ENCODE measurements at places on chromosomes 6 and 20.

DNA sequence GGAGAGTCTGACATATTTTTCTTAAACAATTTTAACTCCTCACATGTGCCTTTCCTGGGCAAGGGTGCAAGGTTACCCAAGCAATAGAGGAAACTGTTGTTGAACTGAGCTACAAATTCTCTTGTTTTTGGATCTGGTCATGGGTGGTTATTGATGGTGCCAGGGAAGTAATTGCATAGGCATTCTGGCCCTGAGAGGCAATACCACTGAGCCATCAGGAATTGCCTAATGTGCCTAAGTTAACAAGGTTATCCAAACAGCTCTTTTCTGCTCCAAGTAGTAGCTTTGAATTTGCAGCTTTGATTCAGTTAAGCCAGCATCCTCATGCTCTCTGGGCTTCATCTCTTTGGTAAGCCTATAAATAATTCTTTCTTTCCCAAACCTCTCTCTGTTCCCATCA lies 266.0 kb upstream of the BTBD3 start:
- no peak for DNase-seq

DNA sequence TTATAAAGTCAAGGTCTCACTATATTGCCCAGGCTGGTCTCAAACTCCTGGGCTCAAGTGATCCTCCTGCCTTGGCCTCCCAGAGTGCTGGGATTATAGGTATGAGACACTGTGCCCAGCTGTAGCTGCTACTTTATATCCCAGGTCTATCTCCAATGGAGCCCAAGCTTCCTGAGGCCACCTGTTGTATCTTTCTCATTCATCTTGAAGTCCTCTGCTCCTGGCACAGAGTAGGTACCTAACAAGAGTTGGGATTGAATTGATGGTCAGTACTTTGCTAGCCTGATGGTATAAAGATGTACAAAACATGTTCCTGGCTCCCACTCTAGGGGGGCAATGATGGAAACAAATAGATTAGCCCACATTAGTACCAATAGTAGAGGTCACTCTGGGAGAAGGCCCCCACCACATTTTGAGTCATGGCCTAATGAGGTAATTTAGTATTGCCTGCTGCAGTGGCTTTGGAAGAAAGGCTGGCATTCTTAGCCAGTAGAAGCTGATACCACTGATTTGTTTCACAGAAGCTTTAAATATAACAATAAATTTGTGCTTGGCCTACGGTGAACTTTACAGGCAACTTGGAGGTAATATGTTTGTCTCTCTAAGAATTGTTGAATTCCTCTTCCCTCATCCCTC lies 5.4 kb downstream of the PTPN1 start:
- no peak for DNase-seq

DNA sequence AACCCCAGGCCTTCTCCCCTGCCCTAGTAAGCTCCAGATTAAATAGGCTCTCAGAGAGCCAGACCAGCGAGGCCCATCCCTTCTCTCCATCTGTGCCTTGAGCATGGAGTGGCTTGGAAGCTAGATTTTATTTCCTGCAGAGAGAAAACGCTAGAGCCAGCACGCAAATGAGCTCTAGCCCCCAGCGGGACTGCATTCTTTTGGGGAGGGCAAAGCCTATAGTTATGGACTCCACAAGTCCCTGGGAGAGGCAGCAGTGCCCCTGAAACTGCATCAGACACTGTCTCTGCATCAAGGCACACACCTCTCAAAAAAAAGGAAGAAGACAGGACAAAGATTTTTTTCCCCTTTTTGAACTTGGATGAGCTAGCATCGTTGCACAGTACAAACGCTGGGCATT lies 15.8 kb downstream of the FOXF2 start:
- no peak for DNase-seq

- peak; percentile 82 for DNase-seq
Measured at GRCh38 chr6:44117397-44118128, 9.7 kb downstream of the MRPL14 start.

DNA sequence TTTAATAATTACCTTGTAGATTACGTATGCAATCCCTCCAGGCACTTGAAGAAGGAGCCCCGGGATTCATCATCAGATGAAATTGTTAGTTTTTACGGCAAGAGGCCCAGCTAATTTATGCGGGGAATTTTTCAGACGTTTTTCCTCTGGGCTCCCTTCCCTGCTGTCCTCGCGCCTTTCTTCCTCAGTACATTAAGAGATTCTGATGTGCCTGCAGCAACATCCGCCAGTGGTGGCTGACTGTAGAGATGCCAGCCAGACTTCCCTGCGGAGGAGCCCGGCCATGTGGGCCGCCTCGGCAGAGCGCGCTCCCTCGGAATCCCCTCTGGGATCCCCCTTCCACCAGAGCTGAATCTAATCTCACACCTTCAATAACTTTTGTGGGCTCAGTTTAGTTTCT lies 46.4 kb upstream of the POU3F2 start:
- DNase-seq: no peak

DNA sequence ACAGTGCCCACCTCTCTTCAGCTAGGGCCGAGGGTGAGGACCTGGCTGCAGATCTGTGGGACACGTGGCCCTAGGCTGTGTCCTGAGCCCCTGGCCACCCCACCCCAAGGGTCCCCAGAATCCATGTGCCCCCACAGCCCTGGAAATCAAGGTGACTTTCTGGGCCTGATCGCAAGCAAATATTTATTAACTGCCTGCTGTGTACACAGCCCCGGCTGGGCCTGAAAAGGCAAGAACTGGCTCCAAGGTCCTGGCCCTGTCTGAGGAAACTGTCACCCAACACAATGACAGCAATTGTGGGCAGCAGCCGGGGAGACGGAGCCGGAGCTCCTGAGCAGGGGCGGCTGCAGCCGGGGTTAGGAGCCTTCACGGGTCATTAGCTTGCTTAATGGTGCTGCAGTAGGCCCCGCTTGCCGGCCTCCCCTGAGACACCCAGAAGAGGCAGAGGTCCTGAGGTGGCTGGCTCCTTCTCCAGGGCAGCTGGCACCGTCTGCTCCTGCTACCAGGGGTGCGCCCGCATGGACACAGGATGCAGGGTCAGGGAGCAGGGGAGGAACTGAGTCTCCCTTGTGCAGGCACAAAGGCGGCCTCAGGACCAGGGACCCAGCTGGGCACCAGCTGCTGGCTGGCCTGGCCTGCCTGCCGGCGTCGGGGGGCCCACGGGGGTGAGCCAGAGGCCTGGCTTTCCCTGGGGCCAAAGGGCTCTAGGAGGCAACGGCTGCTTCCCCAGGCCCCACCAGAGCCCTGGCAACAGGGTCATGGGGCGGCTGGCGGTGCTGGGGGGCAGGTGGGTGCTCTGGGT lies 24.1 kb downstream of the NPEPL1 start:
- no peak for DNase-seq

- peak; percentile 44 for DNase-seq
Measured at GRCh38 chr6:12875051-12875450, 158.5 kb downstream of the PHACTR1 start.

- no peak for DNase-seq
Measured at GRCh38 chr20:44891826-44892225, 6.3 kb downstream of the YWHAB start.

- DNase-seq: no peak
Measured at GRCh38 chr20:40802886-40803285, 113.8 kb upstream of the MAFB start.

DNA sequence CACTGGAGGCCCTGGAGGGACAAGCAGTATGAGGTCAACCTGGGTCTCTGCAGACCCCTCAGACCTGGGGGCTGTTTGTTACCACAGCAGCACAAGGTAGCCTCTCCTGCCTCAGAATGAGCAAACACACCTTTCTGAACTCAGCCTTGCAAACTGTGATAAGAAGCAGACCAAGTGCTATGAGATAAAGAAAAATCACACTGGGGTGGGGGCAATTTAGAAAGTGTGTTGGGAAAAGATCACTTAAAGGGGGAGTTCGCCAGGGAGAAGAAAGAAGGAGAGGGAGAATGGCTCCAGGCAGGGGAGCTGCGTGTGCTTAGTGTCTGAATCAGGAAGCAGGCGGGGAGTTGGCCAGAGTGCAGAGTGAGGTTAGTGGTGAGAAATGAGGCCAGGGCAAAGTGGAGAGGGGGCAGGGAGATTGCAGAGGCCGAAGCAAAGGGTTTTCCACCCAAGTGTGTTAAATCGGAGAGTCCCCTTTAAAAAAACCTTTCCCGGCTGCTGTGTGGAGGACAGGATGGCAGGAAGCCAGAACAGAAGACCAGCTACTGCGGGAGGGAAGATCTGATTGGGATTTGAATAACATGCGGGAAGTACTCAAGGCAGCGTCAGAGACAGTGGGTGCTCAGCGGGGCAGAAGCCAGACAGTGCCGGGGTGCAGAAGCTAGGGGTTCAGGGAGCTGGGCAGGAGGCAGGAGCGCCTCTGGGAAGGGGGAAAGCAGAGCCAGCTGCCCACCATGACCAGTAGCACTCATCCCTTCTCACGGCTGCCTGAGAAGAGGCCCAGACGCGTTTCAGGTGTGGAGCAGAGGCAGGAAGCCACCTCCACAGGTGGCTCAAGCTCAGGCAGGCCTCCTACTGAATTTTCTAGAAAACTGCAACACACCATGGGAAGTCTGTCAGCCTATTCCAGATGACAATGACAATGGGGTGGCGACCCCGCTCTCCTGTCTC lies 9.0 kb downstream of the ADA start:
- peak; percentile 50 for DNase-seq

GRCh38 chr6:24844903-24845302 lies 46.2 kb upstream of the ARMH2 start:
- no peak for DNase-seq
